Activated naive CD4-positive, alpha-beta T cell (primary cell): ENCODE measurements at places on chromosomes 11 and 22.
A peak's percentile ranks its signal among the peaks of the same experiment; 100 is the strongest.

- no peak for DNase-seq
Observed at GRCh38 chr11:70090961-70091381, 12.9 kb downstream of the ANO1 start.

GRCh38 chr11:56885177-56885576, 103.5 kb upstream of the OR5AK2 start:
- DNase-seq = no peak

GRCh38 chr11:65806979-65807378, 20.1 kb downstream of the OVOL1 start:
- no peak for DNase-seq

GRCh38 chr11:21775911-21776310, 417.0 kb upstream of the ANO5 start:
- no peak for DNase-seq

- DNase-seq = no peak
Observed at GRCh38 chr22:43883719-43884415, 7.9 kb downstream of the PNPLA5 start.

- peak; percentile 21 for DNase-seq
Observed at GRCh38 chr11:77589521-77590193, at the start of gene AQP11. AQP11 (plus strand) TSS chr11:77589953; CDS start chr11:77589993, 40 bp downstream.

GRCh38 chr22:29623553-29624169, 20.2 kb downstream of the NF2 start:
- no peak for DNase-seq

DNA sequence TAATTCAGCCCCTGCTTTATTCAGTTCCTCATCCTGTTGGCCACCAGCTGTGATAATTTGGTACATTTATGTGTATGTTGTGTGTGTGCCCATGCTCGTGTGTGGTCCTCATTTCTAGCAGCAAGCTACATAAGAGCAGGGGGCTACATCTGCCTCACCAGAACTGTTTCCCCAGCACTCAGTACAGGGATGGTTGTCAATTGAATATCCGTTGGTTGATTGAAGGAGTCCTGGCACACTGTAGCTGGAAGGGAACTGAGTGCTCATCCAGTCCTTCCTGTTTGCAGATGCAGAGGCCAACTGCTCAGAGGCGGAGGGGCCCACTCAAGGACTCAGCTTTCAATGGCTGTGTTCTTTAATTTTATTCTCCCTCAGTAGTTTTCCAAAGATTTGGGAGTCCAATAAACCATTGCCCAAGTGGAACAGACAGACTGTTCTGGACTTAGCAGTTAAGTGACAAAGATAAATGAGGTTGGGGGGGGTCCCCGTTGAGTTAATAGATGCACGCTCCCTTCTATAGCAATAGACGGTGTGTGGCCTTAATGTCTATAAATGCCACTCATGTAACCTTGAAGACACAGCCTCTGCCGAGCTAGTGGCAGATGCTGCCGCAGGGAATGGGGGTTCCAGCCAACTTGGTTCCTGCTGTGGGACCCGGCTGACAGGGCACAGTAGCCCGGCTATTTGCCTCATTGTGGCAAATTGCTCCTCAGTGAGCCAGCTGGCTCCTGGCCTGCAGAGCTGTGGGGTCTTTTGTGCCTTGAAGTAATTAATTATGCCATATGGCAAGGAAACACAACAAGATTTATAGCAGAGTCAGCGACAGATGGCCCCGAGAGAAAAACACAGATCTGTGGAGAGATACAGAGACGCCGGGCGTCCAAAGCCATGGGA, 71.4 kb upstream of the GRK3 start:
- DNase-seq = no peak

DNA sequence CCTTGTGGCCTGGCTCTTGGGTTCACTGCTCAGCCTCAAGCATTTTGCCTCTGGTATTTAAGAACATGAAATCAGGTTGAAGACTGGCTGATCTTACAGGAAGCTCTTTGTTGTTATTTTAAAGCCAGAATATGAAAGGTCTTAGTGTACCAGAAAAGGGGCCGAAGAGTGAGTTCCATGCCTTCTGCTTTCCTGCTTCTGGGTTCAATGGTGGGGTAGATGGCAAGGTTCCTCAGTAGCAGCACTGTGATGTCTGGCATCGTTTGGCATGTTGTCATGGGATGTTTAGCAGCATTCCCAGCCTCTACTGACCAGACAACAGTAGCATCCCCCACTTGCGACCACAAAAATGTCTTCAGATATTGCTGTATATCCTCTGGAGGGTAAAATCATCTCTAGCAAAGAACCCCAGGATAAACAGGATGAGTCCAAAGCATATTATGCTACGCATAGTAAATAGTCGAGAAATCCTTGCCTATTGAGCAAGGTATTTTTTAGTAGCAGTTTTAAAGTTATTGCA, 2.4 kb downstream of the VPS26B start:
- no peak for DNase-seq

DNA sequence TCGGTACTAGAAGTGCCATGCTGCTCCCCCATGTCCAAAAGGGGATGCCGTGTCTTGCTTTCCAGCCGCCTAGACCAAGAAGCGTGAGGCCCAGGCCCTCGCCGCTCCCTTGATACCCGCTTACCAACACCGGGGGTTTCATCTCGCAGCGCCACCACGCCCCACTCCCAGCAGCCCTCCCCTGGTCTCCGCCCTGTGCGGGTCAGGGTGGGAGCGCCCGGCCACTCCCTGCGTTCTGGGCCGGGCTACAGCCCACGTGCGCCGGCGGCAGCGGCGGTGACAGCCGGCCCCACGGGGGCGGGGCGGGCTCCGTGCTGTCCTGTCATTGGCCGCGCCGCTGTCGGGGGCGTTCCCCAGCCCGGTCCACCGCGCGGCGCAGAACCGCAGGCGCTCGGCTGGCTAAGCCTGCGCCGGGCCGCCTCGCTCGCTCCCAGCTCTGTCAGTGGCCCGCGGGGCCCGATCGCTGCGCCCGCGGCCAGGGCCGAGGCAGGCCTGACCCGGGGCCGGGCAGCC, at the start of gene MICAL2:
Gene MICAL2 (plus strand): TSS at position 390 of the 513 bp plus-strand sequence. CDS start 51,566 bp downstream, outside the sequence.
- DNase-seq = peak; percentile 51

DNA sequence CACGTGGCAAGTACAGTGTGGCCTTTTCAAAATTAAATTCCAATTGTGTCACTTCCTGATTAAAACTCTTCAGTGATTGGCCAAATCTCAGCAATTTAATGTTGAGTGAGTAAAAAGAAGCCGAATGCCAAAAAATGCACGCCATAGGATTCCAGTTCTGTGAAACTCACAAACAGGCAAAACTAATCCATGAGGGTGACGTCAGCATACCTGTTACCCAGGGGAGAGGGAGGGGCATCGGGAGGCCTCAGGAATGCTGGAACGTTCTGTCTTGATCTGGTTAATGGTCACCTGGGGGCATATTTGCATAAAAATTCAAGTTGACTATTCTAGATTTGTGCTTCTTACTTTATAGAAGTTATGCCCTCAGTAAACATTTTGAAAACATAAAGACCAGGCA, 39.9 kb upstream of the RAB1B start:
- no peak for DNase-seq

DNA sequence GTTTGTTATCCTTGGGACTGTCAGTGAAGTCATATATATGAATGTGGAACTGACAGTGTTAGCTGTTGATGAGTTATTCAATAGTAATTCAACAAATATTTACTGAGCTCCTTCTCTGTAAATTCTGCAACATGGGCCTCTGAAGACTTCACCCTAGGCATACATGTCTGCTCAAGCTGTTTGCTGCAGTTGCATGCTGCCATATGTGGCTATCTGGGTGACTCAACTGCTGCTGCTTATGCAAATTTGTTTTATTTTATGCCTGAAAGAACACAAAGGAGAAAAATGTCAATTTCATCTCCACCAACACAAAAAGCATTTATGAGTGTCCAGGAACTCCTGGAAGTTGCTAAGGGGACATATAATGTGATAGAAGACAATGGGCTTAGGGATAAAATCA, 417.6 kb downstream of the AASDHPPT start:
- DNase-seq = no peak

DNA sequence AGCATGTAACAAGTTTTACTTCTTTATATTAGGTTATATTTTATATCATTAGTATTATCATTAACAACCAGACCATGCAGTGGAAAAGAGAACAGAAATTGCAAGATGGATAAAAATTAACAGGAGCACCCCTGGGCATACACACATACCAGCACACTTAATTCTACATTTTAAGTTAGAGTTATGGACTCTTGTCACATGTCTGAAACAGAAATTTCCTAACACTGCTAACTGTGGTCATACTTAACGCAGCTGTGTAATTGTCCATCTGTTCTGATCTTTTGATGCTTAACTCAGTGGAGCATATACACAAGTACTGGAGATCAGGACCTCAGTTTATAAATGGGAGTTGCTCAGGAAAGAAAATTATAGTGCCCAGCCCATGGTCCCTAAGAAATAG, 358 bp downstream of the OR52H1 start:
- no peak for DNase-seq

- DNase-seq = peak; percentile 19
Observed at GRCh38 chr11:66855574-66856495, 1.0 kb upstream of the LRFN4 start.

GRCh38 chr11:117833401-117833891, 8.9 kb upstream of the FXYD2 start:
- no peak for DNase-seq

DNA sequence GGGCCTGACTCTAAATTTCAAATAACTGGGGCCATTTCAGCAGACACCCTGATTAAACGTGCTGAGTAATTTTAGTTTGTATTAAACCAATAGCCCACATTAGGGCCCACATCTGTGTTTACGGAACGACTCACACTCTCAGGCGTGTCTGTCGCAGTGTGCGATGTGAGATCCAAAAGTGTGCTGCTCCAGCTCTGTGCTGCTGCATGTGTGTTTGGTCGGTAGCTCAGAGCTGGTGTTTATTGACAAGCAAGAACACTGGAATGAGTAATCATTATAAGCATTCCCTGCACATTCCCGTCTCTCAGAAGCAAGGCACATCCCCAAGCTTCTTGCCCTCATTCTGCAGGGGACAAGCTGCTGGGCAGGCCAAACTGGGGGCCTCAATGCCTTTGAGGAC, 7.8 kb downstream of the OPCML start:
- DNase-seq = no peak

- no peak for DNase-seq
Observed at GRCh38 chr11:128621601-128622501, 34.5 kb upstream of the ETS1 start.

GRCh38 chr22:47625013-47625385, 862.5 kb downstream of the TBC1D22A start:
- no peak for DNase-seq

DNA sequence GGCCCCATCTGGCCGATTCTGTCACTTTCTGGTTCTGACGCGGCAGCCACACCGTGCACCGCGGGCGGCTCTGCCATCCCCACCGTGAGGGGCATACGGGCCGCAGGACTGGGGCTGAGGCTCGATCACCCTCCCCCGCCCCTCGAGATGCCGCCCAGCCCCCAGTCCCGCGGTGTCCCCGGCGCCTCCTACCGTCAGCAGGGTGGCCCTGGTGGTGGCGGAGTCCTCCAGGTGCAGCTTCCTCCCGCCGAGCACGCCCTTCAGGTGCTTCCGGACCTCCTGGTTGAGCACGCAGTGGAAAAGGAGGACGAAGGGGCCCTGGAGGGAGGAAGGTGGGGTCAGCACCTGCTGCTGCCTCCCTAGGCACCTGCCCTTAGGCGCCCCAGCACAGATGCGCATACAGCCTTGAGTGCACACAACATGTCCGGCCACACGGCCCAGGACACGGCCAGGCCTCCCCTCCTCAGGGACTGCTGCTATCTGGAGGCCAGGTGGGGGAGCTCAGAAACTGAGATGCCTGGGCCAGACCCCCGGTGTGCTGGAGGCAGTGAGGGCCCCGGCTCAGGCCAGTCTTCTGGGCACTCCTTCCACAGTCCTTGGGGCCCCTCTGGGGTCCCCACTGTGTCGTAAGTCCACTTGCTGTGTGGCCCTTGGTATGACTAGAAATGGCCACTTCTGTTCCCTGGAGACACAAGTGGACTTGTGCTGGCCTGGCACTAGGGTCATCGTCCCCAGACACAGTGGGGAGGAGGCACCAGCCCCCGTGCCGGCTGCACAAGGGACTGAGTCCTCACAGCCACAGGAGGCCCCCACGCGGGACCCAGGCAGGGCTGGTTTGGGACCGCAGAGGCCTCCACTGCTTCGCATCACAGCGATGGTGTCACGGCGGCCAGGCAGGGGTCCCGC, 31.5 kb downstream of the TRMU start:
- no peak for DNase-seq

DNA sequence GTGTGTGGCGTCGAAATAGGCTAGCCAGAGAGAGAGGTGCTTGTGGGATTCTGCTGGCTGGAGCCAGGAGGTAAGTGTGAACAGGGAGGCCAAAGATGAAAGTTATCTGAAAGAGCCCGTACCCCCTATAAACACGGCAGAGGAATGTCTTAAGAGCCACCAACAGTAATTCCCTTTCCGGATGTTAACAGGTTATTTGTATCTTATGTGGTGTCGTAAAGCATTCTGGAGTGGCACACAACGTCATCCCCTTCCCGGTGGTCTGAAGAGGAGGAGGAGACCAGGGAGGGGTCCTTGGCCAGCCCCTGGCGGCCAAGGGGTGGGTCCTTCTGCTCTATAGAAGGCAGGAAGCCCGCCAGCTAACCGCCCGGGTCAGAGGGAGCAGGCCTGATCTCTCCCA, 39.5 kb downstream of the MACROD1 start:
- no peak for DNase-seq

DNA sequence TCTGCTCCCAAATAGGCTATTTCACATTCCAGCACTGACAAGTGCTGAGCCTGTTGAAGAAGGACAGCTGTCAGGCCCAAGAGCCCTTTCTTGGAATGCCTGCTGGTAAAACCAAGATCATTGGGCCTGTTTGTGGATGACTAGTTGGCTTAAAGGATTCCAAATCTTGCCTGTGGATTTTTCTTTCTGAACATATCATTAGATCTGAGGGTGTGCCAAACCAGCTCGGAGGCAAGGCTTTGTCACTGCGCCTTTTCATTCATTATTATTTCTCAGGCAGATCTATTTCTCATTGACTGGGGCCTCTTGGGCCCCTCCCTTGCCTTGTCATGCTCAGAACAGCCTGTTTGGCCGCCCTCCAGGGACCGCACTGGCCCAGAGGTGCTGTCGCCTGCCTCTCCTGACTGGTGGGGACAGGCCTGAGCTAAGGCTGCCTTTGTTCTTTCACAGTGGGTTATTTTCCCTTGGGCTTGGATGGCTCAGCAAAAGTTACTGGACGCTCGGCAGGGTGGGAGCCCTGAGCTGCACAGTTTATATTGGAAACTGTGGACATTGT, 222.7 kb upstream of the SESN3 start:
- DNase-seq = no peak

GRCh38 chr11:89667001-89667400, 43.1 kb upstream of the TRIM77 start:
- DNase-seq = no peak
